Central memory CD8-positive, alpha-beta T cell (primary cell): ENCODE measurements at places on chromosomes 7 and 10.

GRCh38 chr10:89301232-89301631 is 614 bp upstream of the IFIT2 start:
- no peak for DNase-seq

- DNase-seq = no peak
Measured at GRCh38 chr7:28272461-28272877, 91.9 kb upstream of the JAZF1 start.

- DNase-seq = no peak
Measured at GRCh38 chr7:2069472-2069860, 163.3 kb downstream of the MAD1L1 start.

- no peak for DNase-seq
Measured at GRCh38 chr10:101351017-101351416, 2.9 kb upstream of the BTRC start.

- no peak for DNase-seq
Measured at GRCh38 chr7:118169146-118169545, 14.8 kb upstream of the LSM8 start.

GRCh38 chr7:137386966-137387365 is 43.4 kb upstream of the PTN start:
- DNase-seq = no peak

GRCh38 chr10:123965973-123966895 is 74.6 kb upstream of the CPXM2 start:
- DNase-seq = no peak

DNA sequence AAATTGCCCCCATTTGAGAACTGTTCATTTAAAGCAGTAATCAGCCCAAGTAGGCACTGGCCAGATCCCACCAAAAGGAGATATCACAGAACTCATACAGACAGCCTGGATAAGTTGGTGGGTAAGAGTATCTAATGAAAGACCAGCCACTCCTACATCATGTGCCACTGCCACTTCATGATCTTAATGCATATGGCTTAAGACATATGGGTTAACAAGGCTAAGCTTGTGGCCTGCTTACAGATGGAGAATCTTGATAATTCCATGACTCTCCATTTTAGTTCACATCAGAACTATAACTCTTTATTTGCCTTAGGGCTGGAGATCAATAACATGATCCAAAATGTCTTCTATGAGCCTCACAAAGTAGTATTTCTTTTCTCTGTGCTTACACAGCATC is 6.8 kb upstream of the IFIT1B start:
- DNase-seq = no peak

DNA sequence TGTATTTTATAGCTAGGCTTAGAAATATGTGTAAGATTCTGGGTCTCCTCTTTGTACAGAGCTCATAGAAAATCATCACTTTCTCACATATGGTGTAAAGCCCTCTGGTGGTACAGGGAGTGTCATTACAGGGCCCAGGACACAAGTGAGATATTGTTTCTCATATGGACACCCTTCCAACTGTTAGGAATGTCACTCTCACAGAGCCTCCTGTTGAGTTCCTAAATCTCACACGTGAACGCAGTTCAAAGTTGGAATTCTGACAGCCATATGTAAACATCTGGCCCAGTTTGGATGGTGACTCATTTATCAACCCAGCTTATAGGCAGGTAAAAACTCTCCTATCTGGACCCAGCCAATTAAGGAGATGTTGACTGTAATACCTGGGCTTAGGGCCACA is 35.4 kb upstream of the ZNF107 start:
- no peak for DNase-seq

DNA sequence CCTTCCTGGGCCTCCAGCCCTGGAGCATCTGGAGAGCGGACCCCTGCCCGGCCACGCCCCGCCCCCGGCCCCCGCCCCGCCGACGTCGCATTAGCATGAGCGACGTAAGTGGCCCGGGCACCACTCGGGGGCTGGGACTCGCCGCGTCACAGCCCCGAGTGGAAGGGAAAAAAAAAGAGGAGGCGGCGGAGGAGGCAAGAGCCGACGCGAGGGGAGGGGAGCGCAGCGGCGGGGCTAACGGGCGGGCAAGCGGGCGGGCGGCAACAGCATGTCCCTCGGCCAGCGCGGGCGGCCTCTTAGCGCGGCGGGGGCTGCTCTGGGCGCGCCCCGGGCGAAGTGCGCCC is at the start of gene SLC18A3:
SLC18A3 (plus strand) TSS at position 197 of the 344 bp plus-strand sequence. CDS start 431 bp downstream, outside the sequence.
- no peak for DNase-seq

DNA sequence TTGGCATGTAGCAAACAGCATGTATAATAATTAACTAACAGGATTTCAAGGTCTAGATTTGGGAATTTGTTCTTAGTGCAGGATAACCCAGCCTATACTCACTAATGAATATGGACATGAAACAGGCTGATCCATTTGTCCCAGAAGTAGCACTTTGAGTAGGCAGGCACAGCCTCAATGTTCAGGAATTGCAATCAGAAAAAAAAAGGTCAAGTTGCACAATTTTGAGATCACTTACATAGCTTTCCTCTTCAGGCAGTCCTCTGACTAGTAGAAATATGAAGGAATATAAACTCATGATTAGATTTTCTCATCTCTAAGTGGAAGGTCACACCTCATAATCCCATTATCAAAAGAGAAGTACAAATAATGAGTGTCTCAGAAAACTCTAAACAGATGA is 921.4 kb upstream of the CELF2 start:
- DNase-seq = no peak

DNA sequence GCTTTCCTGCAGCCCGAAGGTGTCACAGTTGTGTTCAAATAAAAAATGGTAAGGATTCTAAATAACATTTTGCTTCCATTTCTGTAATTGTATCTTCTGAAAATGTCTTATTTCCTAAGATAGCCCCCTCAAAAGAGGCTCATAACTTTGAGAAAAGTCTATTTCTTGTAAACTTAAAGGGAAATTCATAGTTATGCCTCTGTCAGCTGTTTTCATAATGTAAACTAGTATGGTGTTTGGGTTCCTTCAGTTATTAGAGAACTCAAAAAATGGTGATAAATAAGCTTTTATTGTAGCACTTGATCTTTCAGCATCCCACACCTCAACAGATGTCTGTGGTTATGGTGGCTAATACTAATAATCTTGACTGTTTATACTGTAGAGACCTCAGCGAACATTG is 57.1 kb downstream of the KLHDC10 start:
- DNase-seq = no peak

- DNase-seq = no peak
Measured at GRCh38 chr7:77498659-77499379, 38.3 kb upstream of the PTPN12 start.

GRCh38 chr10:95354110-95354509 is 63.3 kb upstream of the PDLIM1 start:
- no peak for DNase-seq

DNA sequence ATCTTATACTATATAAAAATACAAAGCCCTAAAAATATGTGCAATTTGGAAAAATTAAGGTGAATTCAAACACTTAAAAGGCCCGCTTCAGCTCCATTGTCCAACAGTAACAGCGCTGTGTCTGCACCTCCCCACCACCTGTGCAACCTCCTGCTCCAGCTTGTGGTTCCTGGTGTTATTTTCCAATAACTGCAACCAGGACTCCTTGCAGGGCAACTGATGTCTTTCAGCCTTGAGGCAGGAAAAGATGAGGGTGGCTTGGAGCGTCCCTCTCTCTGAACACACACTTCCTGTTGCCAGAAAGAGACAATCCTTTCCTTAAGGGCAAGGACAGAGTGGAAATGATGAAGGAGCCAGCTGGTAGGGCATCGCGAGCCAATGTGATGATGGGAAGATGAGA is 336.0 kb downstream of the GLRX3 start:
- no peak for DNase-seq

DNA sequence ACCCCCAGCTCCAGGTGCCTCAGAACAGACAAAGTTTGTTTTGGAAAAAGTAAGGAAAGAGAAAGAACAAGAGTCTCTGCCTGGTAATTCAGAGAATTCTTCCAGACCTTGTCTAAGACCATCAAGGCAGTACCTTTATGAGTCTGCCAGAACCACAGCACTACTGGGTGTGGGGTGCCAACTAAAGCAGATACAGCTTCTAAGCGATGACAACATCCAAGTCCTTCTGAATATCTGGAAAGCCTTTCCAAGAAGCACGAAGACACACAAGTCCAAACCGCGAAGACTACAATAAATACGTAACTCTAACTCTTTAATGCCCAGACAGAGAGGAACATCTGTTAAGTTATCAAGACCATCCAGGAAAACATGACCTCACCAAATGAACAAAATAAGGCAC is 94.3 kb downstream of the SIRT1 start:
- DNase-seq = no peak

DNA sequence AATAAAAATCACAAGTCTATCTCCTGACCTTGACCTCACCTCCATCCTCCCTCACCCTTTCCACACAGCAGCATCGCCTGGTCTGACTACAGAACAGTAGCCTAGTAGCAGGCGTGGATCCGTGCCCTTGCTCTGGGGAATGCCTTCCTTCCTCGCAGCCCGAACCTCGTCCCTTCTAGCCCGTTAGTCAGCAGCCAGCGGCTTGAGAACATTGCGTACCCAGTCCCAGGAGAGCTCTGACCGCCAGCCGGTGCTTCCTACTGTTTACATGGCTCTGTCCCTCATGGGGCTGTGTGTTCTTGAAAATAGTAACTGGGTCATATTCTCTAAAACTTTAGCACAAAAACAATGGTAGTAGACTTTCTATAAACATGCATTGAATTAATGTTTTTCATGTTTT is 682.7 kb upstream of the IGFBP3 start:
- no peak for DNase-seq

GRCh38 chr7:105814481-105814880 is 61.9 kb downstream of the ATXN7L1 start:
- DNase-seq = no peak

- no peak for DNase-seq
Measured at GRCh38 chr7:18940593-18941134, 176.8 kb downstream of the TWIST1 start.

DNA sequence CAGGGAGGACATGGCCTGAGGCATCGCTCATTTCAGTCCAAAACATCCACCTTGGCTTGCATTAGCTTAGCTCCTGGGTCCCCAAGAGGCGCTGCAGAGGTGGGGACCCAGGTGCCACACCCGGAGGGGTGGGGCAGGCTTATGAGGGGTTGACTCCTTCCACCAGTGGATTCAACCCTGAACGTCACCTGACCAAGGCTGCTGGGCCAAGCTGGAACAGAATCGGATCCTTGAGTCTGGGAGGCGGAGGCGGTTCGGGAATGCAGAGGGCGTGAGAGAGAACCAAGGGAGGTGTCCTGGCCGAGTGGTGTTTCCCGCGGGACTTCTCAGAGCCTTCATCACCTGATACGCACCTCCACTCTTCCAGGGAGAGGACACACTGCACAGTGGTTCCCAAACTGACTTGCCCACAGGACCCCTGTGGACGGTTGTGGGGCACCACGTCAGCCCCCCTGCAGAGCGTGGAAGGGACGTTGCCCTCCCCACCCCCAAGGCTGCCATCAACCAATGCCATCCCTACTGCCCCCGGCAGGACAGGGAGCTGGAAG is 4.5 kb upstream of the MICALL2 start:
- DNase-seq = no peak

- DNase-seq = no peak
Measured at GRCh38 chr7:21401944-21402343, 25.9 kb upstream of the SP4 start.
